Central memory CD8-positive, alpha-beta T cell (primary cell): ENCODE measurements at places on chromosomes 3 and 15.

DNA sequence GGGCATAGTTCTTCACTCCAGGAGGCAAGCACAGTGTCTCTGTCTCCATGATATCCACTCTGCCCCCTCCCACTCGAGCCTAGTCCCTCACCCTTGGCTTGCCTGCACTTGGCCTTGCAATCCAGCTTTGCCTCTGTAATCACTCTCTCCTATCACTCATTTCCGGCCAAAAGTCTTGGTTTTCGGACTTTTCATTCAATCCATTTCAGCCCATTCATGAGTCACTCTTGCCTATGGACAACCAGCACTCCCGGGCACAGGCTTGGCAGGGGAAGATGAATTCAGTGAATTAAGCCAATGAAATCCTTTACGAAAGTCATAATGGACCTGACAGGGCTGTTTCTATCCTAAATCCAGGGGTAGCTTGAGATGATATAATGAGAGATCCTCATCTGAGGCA lies 21.7 kb downstream of the DAZL start:
- H3K27me3 ChIP-seq: no peaks in the 10 kb centered on the region
- DNase-seq: no peak
- H3K4me3 ChIP-seq: no peak overlapping the region
- H3K36me3 ChIP-seq: no peaks in the 10 kb centered on the region
- H3K4me1 ChIP-seq: no peaks in the 10 kb centered on the region

- no peak overlapping the region for H3K4me3 ChIP-seq
- no peak for DNase-seq
- peaks cover 4% of the 10 kb centered on the region for H3K36me3 ChIP-seq
- no peaks in the 10 kb centered on the region for H3K27me3 ChIP-seq
- H3K27ac ChIP-seq: no peak overlapping the region
Observed at GRCh38 chr3:178043084-178043483, 493.2 kb upstream of the KCNMB2 start.

GRCh38 chr3:75332794-75333193 lies 331.3 kb upstream of the FRG2C start:
- no peaks in the 10 kb centered on the region for H3K4me1 ChIP-seq
- H3K4me3 ChIP-seq: no peak overlapping the region
- H3K27me3 ChIP-seq: peaks cover 13% of the 10 kb centered on the region
- DNase-seq: no peak
- H3K36me3 ChIP-seq: no peaks in the 10 kb centered on the region

GRCh38 chr3:193470710-193471109 lies 84.0 kb downstream of the ATP13A4 start:
- H3K27ac ChIP-seq: no peak overlapping the region
- no peak for DNase-seq
- no peak overlapping the region for H3K4me3 ChIP-seq
- H3K27me3 ChIP-seq: no peaks in the 10 kb centered on the region

DNA sequence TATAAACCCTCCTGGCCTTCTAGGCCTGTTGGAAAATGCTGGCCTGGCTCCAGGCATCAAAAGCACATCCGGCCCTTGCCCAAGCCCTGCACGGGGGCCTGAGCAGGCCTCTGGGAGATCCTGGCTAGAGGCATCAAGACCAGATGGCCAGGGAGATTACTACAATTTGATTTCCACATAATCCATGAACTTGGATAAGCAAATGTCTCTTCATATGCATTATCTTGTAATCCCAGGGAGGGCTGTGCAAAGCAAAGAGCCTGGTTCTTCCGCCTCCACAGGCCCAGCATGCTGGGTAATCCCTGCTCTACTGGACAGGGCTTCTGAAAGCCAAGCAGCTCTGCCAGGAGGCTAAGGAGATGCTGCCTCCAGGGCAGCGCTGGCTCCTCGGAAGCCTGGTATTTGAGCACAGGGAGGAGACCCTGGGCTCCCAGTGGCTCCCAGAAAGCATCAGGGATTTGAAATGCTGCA lies 18.2 kb downstream of the MRPL46 start:
- H3K27me3 ChIP-seq: peaks cover 17% of the 10 kb centered on the region
- no peak overlapping the region for H3K27ac ChIP-seq
- DNase-seq: no peak
- no peaks in the 10 kb centered on the region for H3K36me3 ChIP-seq
- peaks cover 5% of the 10 kb centered on the region for H3K4me1 ChIP-seq

DNA sequence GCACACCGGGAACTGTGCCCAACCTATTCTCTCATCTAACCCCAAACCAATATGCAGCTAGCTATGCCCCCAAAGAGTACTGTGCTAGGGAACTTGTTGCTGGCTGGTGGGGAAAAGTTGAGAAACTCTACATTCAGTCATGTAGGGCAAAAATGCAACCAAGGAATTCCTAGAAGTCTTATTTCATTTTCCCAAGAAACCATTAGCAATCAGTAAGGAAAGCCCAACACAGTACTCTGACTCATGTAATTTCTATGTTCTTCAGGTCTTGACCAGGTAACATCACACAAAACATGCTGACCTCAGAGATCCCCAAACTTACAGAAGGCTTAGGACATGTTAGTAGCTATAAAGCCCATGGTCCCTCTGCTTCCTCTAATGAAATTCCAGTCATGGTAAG lies 52.1 kb downstream of the TASOR start:
- H3K4me1 ChIP-seq: peaks cover 17% of the 10 kb centered on the region
- H3K27ac ChIP-seq: no peak overlapping the region
- H3K27me3 ChIP-seq: no peaks in the 10 kb centered on the region
- no peak for DNase-seq
- H3K36me3 ChIP-seq: peaks cover 44% of the 10 kb centered on the region
